CD8-positive, alpha-beta T cell (primary cell): ENCODE measurements at places on chromosomes 4 and X. TPM values are rescaled to one million over a fixed set of nuclear protein-coding genes. Genes with fewer than 3 reads are reported as not detected.

The DMP1 gene
- total RNA-seq, result not detected

The ERCC6L gene
- 0.11 TPM for total RNA-seq

DNA sequence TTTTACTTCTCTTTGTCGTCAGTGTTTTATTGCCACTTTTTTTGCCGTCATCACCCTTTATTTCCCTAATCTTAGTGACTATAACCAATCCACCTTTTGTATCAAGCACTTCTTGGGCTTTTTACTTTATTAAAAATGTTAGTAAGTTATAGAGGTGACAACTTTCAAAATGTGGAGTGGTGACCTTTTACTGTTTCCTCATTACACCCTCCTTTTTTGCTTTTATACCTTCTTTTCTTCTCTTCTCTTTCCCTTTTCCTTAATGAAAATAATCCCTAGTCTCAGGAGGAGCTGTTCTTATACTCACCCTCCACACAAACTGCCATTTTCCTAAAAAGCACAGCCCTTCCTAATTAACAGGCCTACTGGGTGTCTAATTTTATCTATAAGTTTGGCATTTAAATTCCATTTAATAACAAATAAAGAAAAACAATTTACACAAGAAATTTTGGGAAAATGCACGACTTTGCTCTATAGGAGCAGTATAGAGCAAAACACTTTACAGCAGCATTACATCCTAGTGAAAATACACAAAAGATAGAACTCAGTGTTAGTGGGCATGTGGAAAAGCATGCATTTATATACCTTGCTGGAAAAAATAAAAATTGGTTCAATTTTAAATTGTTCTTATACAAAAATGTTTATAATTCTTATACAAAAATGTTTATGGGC lies 27.3 kb downstream of the BBS12 start:
- no peak for DNase-seq

GRCh38 chr4:41189076-41189475 lies 25.3 kb downstream of the APBB2 start:
- no peak for DNase-seq

- DNase-seq, result no peak
Measured at GRCh38 chr4:24686866-24687692, 102.7 kb upstream of the DHX15 start.
